ENCODE measurements at places on chromosomes 13 and 19.

GRCh38 chr19:47330466-47330869 lies 1.5 kb upstream of the C5AR2 start:
- ATAC-seq = peak; percentile 19

DNA sequence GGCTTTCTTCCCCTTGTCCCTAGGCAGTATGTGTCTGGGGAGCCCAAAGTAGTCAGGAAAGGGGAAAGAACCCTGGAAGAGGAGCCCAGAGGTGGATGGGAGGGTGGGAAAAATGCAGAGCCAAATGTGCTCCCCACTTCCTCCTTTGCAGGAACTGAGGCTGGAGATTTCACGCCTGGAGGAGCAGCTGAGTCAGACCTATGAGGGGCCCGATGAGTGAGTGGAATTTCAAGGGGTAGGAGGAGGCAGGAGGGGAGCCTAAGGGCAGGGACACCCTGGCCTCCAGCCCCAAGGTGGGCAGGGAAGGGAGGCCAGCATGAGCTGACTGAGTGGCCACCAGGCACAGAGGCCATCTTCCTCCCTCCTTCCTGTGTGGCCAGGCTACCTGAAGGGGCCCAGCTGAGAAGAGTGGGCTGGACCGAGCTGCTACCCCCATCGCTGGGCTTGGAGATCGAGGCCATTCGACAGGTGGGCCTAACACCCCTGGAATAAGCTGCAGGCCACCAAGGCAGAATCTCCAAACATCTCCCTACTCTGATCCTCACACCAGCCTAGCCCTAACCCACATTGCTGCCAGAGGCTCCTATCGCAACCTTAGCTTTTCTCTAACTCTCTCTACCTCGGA lies 14.3 kb downstream of the PTH2 start:
- no peak for ATAC-seq

DNA sequence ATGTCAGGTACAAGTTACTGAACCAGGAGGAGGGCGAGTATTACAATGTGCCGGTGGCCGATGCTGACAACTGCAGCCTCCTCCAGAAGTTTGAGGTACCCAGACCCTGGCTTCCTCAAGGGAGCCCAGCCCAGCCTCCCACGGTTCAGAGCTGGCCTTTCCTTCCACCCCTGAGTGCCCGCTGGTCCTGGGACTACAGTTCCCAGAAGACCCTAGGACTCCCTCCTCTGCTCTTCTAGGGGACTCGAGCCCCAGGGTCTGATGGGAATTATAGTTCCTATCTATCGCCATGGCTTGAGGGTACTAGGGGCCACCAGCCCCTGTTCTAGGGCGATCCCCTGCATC lies 11.0 kb downstream of the PRKCG start:
- ATAC-seq = no peak

GRCh38 chr13:58850161-58850560 lies 1218.6 kb downstream of the PCDH17 start:
- ATAC-seq = no peak

DNA sequence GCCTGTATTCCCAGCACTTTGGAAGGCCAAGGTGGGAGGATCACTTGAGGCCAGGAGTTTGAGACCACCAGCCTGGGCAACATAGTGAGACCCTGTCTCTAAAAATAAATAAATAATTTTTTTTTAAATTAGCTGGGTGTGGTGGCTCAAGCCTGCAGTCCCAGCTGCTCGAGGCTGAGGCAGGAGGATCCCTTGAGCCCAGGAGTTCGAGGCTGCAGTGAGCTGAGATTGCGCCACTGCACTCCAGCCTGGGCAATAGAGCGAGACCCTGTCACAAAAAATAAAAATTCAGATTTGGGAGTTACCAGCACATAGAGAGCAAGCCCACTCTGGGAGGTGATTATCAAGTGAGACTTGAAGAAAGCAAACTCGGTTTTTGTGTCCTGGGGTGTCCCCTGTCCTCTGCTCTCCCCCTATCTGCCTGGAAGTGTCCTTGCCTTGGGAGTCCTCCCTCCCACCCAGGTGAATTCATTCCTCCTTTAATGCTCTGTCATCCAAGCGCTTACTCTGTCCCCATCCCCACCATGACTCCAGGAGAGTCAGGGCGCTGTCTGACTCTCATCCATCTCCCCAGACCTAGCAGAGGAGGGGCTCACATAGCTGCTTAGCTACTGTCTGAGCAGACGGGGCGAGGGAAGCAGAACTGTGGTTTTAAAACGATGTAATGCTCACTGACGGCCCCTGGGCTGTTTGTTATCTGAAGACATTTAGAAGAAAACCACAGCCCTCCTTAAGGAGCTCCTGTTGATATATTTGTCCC lies 146.8 kb downstream of the STK24 start:
- no peak for ATAC-seq

DNA sequence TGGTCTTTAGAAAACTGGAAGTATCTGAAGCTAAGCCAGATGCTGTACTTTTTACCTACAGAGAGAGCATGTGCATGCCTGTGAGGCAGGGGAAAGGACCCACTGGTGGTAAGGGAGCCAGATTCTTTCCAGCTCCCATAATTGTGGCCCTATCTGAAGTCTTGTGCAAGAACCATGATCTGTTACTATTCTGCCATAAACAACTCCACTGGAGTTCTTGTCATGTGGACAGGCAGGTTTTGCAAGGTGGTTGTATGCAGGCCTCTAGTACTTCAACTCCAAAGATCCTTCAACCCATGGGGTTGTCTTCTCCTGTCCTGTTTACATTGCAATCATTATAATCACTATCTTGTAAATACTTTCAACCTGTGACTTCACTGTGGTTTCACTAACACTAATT lies 14.1 kb downstream of the PROSER1 start:
- ATAC-seq = peak; percentile 84

Data from esophagus mucosa (tissue), 1 donor.